ENCODE measurements at places on chromosomes 5 and 9.

DNA sequence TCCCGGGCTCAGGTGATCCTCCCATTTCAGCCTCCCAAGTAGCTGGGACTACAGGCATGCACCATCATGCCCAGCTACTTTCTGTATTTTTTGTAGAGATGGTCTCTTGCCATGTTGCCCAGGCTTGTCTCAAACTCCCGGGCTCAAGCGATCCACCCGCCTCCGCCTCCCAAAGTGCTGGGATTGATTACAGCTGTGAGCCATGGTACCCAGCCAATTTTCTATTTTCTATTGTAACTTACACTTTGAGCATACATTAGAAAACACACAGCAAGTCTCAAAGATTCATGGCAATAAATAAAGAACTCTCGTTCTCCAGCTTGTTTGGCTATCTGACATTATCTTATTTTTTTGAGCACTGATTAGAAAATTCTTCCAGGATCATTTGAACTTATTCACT, 228.7 kb downstream of the ADAMTS6 start:
- no peak for DNase-seq

DNA sequence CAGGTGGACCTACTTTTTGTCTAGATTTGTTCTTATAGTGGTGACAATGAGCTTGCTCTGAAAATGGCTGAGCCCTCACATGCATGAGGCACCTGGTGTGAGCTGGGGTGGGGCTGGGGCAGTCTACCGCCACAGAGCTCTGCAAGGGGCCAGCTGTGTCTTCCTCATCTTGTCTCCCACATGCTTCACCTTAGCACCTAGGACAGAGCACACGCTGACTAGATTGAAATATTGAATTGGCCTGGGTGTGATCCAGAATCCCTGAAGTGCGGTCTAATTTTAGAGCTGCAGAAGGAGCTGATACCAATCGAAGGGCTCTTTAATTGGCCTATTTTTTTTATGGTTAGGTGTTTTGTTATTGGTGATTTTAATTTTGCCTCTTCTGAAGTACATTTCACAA, 126.1 kb upstream of the NFIB start:
- DNase-seq = no peak

GRCh38 chr5:107876261-107876660, 205.5 kb upstream of the EFNA5 start:
- no peak for DNase-seq

DNA sequence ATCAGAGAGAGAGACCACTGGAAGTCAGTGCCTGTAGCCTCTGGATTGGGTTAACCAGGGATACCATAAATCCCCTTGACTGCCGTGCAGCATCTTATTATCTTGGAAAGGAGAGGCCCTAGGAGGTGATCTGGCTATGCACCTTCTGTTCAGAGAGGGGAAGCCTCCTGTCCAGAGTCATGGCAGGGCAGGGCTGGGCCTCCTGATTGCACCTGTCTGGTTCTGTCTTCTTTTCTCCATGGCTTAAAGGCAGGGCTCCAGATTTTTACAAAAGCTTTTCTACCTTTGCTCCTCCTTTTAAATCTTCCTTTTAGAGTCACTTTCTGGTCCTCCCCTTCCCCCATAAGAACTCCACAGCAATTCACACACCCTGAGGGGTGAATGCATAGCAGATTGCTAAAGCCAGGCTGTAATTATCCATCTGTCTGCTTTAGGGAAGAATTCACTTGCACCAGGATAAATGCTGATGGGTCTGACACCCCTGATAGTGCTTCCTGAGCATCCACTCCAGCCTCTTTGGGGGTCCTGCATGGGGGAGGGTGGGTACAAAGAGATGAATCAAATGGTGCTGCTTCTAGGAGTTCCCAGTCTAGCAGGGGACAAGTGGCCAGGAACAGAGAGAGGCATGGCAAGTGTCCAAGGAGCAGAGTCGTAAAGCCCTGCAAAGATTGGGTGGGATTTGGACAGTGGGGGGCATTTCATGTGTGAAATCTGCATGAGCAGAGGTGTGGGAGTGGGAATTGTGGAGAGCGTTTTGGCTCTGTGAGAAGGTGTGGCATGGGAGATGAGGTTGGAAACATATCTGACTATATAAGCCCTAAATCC, 141.3 kb upstream of the ALDH1B1 start:
- no peak for DNase-seq

GRCh38 chr9:137162505-137163364, 7.1 kb downstream of the LRRC26 start:
- no peak for DNase-seq

- DNase-seq = no peak
Observed at GRCh38 chr9:128244091-128244836, 31.5 kb downstream of the GOLGA2 start.

- DNase-seq = no peak
Observed at GRCh38 chr5:17434982-17435381, 63.0 kb upstream of the TAF11L2 start.

DNA sequence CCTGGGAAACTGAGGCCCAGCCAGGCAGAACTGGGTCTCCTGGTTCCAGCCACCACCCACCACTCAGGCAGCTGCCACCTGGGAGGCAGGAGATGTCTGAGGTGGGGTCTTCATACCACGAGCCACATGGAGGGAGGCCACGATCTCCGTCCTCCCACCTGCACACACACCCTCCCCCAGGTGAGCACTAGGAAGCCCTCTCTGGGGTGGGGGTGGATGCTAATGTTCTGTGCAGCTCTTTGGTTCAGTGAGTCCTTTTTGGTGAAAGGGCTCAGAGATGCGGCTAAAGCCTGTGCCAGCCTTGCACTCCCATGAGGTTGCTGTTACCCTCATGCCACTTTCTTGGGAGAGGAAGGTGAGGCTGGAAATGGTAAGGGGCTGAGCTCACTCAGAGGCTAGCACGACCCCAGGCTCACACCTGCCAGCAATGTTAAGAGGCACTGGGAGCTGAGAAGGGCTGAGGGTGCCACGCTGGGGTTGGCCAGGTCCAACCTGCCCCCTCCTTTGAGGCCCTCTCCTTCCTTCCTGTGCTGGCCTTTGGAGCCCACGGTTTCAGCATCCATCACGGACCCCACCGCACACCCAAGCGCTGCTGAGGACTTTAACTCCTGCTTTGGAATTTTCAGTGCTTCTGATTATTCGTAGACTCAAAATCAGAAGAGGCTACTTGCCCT, 26.6 kb upstream of the OBP2B start:
- DNase-seq = no peak

DNA sequence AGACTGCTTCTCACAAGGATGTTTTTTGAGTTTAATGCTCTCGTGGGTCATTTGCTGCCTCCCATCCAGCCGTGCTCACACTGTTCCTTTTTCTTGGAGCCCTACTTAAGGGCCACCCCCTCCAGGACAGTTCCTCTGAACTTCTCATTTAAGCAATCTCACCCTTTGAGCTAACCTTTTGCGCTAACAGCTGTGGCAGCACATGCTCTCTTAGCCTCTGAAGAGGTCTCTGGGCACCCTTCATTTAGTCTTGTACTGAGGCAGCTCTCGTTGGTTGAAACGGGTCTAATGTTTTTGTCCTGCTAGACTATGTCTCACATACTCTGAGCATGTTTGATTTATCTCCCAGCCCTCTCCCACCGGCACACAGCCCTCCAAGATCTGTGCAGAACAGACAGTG, 11.8 kb downstream of the ALDH1B1 start:
- DNase-seq = no peak

DNA sequence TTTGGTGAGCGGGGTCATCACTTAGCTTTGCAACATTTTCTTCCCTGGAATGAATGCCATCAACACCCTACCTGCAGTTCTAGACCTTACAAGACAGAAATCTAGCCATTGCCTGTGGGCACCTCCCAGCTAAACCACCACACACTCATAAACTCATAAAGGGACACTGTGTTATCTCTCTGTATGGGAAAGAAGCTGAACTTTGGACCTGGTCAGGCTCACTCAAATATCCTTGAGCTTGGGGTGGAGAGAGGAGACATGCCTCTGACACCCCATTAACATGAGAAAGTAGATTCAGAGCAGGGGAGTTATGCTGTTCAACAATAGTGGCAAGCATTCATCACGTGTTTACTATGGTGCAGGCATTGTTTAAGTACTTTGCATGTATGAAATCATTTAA, 205.6 kb downstream of the ZNF462 start:
- DNase-seq = no peak

Data from T-helper 9 cell (primary cell).